ENCODE measurements at places on chromosomes 13 and 19.

DNA sequence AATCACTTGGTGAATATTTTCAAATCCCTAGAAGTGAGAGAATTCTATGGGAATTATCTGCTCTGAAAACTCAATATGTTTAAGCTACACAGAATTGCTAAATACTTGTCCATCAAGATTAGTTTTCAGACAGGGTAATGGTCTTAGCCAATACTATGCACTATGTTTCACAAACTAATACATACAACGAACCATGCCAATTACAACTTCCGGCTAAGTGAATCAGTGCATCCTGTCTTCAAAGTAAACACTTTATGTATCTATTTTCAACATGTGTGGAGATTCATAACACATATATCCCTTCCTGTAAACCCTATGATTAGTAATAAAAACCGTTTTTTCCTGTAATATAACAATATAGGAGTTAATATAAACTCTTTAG lies 181.5 kb downstream of the POSTN start:
- DNase-seq, result no peak

- DNase-seq, result peak; percentile 55
These were observed at the start of gene CTXN1 for GRCh38 chr19:7926021-7926726. Gene CTXN1, minus strand, starts transcription at chr19:7926135. Its CDS starts 597 bp downstream, at chr19:7925538.

DNA sequence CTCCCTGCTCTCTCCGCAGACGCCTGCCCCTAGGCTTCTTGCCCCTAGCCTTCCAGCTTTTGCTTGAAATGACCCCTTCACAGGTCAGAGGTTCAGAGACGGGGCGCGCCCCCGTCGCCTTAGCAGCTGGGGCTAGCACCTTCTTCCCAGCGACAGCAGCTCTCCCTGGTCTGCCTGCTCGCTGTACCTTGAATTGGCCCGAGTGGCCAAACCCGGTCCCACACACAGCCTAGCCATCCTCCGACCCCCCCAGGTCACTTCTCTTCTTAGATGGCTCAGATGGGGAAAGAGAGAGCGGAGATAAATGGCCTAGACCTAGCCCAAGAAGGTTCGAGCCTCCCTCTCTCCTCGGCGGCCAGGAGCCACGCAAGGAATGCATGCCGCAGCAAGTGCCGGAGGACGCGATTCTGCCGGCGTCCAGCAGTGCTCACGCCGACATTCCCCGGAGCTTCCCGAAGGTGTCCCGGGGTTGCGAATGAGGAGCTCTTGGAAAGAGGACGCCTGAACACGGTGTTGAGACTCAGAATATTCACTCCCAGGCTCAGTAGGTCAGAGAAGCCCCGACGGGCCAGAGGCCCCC lies 1.3 kb downstream of the CDX2 start:
- no peak for DNase-seq

GRCh38 chr19:35029737-35030256 lies 473 bp upstream of the SCN1B start:
- DNase-seq, result no peak

GRCh38 chr13:51246025-51246417 lies 23.8 kb downstream of the FAM124A start:
- peak; percentile 38 for DNase-seq

GRCh38 chr13:51780099-51780498 lies 23.9 kb downstream of the DHRS12 start:
- no peak for DNase-seq

DNA sequence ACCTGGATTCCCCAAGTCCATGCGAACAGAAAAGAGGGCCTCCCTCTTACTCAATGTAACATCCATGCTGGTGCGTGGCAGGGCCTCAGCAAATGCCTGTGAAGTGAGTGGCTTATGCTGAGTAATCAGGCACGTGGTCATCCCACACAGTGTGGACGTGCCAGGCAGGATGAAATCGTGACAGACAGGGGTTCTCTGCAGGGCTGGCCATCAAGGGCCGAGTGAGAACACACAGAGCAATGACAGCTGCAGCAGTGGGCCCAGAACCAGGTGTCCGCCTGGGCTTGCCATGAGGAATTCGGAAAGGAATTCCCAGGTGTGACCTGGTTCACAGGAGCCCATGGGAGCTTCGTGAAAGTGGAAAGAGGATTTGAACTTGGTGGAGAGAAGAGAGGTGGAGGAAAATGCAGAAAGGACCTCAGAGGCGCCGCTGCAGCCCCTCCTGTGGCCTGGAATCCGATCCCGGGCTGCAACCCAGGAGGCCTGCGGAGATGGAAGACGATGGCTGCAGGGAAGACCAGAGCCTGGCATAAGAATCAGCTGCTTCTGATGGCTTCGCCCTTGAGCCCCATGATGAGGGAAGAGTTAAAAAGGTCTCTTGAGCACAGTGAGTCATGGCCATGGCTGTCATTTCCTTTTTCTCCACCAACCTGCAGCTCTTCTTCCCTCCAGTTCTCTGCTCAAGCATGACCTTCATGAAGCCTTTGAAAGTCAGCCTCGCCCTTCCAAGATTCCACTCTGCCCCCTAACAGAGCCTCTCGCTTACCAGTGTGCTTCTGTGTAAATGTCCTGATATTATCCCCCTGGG lies 34.6 kb upstream of the SOX1 start:
- DNase-seq, result no peak

DNA sequence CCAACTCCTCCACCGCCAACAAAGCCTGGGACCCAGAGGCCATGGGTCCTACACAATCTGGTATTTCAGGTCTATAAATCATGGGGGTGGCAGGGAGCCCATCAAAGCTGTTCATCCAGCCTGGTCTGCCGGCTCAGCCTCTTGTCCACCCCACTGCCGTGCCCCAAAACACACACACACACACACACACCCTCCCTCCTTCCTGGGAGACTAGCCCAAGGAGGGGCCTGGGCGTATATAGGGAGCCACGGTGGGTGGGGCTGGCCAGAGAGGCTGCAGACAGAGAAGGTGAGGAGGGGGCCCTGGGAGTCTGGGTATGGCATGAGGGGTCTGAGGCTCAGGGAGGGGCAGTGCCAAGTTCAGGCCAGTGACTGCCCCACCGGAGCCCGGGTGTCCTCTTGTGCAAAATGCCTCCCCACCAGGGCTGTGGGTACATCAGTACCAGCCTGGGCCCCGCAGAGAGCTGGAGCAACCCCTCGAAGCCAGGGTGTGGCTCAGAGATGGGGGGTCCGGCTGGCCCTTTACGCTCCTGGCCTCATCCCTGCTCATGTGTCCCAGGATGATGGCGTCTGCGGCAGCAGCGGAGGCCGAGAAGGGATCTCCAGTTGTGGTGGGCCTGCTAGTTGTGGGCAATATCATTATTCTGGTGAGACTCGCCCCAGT lies at the start of gene UPK1A:
Gene UPK1A, plus strand, starts transcription at position 267 of the 663 bp plus-strand sequence. Its CDS starts 296 bp downstream, at position 563.
- DNase-seq, result no peak

- no peak for DNase-seq
These were observed 15.6 kb downstream of the ELL start for GRCh38 chr19:18506101-18506930.

GRCh38 chr13:72514146-72514545 lies 213.3 kb downstream of the MZT1 start:
- DNase-seq, result no peak

DNA sequence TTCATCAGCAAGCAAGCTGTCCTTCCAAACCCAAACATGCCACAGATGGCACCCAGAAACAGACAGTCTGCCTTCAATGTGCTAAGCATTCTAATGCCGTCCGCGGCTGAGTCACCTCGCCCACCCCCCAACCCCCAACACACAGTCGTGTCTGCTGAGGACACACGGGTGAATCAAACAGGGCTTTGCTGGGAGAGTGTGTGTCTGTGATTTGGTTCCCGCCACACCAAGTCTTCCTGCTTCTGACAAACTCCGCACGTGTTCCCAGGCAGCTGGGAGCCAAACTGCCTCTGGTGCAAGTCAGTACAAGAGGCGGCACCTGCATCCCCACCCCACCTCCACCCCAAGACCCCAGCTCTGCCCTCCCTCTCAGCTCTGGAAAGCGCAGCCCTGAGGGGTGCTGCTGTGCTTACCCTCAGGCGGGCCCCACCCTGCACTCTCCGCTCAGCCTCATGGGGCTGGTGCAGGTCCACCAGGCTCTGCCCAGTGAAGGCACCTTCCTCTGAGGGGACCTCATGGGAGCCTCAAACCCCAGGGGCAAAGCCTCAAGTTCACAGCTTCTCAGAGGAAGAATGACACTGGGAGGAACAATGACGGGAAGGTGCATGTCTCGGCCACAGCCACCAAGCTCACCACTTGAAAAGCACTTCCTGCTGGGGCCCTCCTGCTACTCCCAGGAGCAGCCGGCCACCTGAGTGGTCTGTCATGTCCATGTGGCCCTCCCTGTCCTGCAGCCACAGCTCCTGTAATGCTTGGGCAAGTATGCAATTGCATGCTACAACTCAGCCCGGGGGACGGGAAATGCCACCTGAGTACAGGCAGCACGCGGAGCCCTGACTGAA lies 15.0 kb upstream of the SLC35E1 start:
- DNase-seq, result peak; percentile 40

GRCh38 chr13:25699600-25699999 lies 327.8 kb downstream of the ATP8A2 start:
- no peak for DNase-seq

DNA sequence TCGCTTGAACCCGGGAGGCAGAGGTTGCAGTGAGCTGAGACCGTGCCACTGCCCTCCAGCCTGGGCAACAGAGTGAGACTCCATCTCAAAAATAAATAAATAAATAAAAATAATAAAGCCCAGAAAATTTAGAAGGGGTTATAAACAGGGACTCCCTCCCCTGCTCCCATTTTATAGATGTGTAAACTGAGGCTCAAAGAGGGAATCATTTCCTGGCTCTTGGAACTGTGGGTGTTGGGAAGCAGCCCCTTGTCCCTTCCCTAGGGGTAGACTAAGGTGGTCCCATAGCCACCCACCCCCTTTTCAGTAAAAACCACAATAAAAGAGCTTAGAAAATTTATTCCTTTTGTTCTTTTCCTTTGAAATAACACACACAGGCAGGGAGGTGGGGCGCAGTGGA lies 6.2 kb upstream of the SLC25A41 start:
- no peak for DNase-seq

GRCh38 chr19:4182084-4182810 lies at the start of the genes ANKRD24 and SIRT6:
Gene ANKRD24, plus strand, starts transcription at chr19:4182689. Its CDS starts 3,737 bp downstream, at chr19:4186426.
Gene SIRT6, minus strand, starts transcription at chr19:4182563. Its CDS starts 24 bp downstream, at chr19:4182539.
- peak; percentile 91 for DNase-seq
